ENCODE measurements at places on chromosomes 12 and 14.

GRCh38 chr14:90632451-90632850 lies 183.8 kb downstream of the TTC7B start:
- no peak for DNase-seq

DNA sequence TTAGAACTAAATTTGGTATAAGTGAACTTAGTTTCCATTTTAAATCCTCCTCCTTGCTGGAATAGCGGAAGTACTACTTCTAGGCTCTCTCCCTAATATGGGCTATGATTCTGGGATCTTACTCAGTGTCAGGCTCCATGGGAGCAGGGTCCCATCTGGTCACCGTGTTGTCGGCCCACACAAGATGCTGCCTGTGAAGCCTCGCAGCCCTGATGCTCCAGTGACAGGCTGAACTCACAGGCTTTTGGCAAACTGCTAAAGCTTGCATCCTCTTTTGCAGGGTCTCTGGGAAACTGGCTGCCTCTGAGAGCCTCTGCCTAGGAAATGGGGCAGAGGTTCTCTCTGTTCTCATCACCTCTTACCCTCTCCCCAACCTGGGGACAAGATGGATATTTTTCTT lies 88.4 kb downstream of the RPAP3 start:
- no peak for DNase-seq

- no peak for DNase-seq
Observed at GRCh38 chr12:78684419-78684818, 180.2 kb upstream of the SYT1 start.

- DNase-seq, result no peak
Observed at GRCh38 chr12:109693653-109694600, 19.7 kb upstream of the FAM222A start.

GRCh38 chr12:45989721-45990467 lies 480 bp downstream of the SCAF11 start:
- DNase-seq, result no peak

DNA sequence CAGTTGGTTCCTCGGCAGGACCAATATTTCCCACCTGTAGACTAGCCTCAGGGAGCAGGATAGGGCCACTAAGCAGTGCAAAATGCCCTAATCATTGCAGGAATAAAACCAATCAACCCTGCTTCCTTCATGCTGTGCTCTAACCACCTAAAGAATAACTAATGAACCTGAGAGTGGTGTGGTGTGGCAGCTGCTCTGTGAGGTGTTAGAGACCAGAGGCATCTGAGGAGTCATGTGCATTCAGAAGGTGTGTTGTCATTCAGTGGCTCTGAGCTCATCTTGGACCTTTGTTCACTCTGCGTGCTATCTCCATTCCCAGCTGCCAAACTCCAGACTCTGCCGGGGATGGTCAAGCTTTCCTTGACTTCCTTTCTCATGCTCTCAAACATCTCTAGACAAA lies 136.7 kb upstream of the EGLN3 start:
- no peak for DNase-seq

DNA sequence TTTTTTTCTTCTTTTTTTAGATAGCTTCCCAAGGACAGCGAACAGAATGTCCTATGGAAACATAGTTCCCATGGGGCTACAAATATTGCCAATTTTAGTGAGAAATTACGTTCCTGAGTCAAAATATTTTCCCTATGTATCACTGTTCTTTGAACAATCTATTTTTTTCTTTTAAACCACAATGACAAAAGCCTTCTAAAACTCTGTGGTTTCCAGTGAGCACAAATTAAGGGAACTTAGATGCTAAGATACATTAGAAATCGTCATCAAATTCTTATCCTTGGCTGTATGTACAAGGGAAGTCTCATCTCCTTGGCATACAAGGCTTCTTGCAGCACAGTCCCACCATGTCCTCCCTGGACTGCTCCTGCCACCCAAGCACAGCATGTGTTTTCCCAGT lies 17.9 kb downstream of the CPM start:
- no peak for DNase-seq

- no peak for DNase-seq
Observed at GRCh38 chr12:111444314-111444924, 38.7 kb downstream of the SH2B3 start.
